AG10803 (cell line): ENCODE measurements at places on chromosomes 13 and 19.

DNA sequence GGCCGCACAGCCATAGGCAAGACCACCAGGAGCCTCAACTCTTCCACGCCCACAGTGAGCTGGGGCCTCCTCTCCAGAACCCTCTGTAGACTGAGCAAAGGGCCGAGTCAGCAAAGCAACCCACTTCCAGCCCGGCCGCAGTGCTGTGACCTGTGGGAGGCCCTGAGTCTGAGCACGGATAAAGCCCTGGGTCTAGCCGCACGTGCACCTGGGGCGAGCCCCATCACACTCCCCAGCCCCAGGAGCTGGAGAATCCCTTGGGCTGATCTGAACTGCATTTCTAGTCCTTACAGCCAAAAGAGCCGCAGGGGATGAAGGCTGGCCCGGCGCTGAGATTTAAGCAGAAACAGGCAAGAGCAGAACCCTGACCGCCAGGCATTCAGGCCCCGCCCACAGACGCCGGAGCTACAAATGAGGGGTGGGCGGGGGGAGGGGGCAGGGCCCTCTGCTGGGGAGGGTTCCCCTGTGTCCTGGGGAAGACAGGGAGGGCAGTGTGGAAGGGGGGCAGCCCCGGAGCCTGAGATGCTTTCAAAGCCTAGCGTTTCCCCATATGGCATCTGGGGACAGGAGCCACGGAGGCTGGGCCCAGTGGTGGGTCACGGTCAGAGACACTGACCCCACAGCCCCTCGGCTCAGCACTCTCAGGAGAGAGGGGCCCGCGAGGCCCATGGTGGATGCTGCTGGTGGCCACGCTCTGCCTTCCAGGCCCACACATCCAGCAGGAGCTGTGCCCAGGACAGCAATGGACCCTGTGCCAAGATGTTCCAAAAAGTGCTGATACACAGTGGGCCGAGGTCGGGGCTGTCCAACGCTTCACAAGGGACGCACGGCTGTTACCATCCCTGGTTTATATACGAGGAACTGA, 4.9 kb downstream of the TMEM259 start:
- no peak for DNase-seq

GRCh38 chr19:18796239-18796638, 5.1 kb upstream of the COMP start:
- no peak for DNase-seq

- no peak for DNase-seq
Observed at GRCh38 chr19:21269813-21270212, 59.4 kb downstream of the ZNF708 start.

DNA sequence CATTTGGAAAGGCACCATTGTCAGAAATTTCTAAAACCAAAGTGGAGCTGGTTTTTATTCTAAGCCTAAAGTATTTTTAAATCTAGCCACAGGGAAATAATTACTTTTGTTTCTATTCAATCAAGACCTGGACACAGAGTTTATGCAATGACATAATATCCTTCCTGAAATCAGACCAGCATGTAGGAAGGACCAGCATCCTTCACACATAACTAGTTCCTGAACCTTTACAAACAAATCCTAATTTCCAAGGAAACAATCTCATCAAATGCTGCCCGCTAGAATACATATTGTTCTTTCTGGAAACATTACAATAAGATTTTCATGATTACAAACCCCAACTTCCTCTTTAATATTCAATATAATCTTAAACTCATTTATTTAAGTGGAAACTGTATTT, 1.5 kb downstream of the STARD13 start:
- DNase-seq: peak; percentile 44

GRCh38 chr19:33171222-33171795, 22.8 kb upstream of the LRP3 start:
- DNase-seq: no peak

DNA sequence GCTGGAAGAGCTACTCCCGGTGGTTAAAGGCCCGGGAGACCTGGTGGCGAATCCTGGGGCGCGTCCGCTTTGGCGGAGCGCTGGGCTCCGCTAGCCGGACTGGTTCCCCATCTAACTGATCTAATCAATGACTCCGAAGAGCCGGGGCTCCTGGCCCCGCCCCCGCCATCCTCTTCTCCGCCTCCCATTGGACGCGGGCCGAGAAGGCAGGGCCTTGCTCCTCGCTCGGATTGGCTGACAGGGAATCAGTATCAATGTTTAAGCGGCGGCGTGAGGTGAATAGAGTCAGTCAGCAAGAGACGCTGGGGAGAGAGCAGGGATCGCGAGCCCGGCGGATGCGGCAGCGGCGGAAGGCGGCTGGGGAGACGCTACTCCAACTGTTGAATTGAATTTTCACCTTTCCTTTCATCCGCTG, 1.7 kb upstream of the PCDH17 start:
- DNase-seq: peak; percentile 64

- DNase-seq: no peak
Observed at GRCh38 chr13:59034198-59034597, 1129.5 kb downstream of the DIAPH3 start.

- no peak for DNase-seq
Observed at GRCh38 chr19:19111967-19112580, 26.2 kb downstream of the TMEM161A start.

GRCh38 chr19:18230941-18231734, 4.9 kb upstream of the PDE4C start:
- DNase-seq: no peak

- no peak for DNase-seq
Observed at GRCh38 chr13:71634602-71635443, 232.2 kb downstream of the DACH1 start.

DNA sequence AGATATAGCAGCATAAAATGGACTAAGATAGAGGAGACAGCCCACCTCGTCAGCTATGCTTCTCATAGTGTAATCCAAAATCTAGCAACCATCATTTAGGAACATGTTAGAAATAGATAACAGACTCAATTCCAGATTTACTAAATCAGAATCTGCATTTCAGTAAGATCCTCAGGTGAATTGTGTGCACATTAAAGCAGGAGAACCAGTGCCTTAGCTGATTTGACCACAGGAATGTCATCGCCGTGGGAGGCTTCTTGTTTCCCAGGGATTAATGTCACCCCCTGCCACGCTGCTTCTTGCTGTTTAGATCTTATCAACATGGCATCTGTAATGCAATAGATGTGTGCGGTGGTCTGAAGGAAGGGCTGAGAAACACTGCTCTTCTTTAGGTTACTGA, 84.0 kb downstream of the GPC5 start:
- DNase-seq: no peak

- no peak for DNase-seq
Observed at GRCh38 chr13:60990032-60990733, 425.5 kb downstream of the PCDH20 start.

DNA sequence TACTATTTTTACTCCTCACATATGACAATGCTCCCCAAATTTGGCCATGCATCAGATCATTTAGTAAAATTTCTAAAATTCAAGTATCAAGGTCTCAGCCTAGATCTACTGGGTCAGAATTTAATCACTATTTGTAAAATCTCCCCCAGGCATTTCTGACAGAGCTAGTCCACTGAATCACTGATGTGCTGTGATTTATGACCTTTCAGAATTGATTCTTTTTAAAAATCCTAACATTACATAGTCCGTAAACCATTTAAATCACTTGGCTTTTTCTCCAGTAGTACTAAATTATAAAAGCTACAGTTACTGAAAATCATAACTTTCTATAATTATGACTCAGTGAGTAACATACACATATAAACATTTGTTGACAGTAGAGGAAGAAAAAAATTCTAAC, 92.8 kb upstream of the RAP2A start:
- DNase-seq: no peak

DNA sequence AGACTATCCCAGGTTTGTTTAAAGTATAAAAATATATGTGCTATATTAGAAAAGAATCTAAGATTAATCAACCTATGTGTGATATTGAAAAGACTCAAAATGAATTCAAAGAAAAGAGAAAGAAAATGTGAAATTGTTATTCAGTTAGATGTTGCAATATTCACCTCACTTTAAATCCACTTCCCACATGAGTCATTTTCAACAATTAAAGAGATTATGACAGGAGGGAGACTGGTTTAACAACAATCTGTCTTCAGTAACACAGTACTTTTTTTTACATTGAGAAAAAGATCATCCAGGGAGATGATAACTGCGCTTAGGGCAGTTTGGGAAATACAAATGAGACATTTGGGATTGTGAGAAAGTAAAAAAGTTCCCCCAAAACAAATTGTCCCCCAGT, 1246.2 kb downstream of the SLITRK1 start:
- no peak for DNase-seq

DNA sequence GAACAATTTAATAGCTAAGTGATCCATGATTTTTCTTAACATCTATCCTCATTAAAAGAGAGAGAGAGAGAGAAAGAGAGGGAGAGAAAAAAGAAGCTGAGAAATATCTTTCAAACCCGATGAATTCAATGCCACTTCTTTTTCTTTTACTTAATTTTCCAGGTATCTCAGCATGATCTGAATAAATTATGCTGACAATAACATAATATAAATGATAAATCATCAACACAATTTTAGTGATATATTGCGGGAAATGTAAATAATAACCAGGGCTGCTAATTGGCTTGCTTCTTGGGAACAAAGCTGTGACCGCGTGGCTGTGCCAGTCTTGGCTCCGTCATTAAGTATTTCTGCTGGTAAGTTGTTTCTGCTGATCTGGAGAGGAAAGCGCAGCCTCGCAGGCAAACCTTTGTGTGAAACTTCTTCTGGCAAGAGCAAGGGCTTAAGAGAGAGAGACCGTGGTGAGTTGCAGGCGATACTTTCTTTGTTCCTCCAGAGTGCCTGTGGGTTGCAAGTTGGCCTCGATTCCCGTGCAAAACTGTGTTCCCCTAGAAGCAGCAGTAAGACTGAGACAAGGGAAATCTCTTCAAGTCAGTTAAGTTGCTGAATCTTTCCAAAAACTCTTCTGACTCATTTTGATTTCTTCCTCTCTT, 489.1 kb upstream of the TSHZ3 start:
- no peak for DNase-seq

- no peak for DNase-seq
Observed at GRCh38 chr13:69912630-69913029, 195.0 kb upstream of the ATXN8OS start.

GRCh38 chr13:75762076-75762937, 126.2 kb downstream of the LMO7 start:
- DNase-seq: no peak

GRCh38 chr19:40724855-40725254, 7.9 kb downstream of the ITPKC start:
- no peak for DNase-seq

DNA sequence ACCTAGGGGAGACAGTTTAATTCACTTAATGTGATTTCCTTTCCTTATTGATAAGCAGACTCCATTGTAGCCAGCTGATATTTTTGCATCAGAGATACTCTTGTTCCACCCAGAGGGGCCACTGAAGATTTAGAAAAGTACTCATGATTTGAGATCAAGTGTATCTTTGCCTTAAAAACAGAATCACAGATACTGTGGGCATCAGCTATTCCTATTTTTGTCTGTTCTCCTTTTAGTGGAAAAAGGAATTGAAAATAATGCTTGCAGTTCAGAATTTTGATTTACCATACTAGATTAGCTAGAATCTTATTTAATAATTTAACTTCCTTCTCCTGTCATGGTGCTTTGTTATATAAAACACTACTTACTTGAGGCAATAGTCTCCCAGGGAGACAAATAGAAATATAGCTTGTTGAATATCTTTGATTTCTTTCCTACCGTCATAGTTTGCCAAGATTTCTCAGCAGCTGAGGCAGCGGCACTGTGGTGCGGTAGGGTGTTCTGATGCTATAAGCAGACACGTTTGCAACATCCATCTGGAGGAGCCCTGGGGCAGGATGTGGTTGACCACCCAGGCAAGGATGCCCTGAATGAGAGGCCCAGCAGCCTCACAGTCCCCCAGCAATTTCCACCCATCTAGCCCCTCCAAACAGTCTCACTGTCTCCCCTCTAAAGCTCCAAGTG, 47.0 kb upstream of the RAP2A start:
- no peak for DNase-seq

GRCh38 chr13:51330791-51331190, 8.7 kb upstream of the SERPINE3 start:
- peak; percentile 81 for DNase-seq

GRCh38 chr13:39602614-39603366, at the start of gene LHFPL6:
Gene LHFPL6 (minus strand): TSS chr13:39603193.
- DNase-seq: peak; percentile 77

DNA sequence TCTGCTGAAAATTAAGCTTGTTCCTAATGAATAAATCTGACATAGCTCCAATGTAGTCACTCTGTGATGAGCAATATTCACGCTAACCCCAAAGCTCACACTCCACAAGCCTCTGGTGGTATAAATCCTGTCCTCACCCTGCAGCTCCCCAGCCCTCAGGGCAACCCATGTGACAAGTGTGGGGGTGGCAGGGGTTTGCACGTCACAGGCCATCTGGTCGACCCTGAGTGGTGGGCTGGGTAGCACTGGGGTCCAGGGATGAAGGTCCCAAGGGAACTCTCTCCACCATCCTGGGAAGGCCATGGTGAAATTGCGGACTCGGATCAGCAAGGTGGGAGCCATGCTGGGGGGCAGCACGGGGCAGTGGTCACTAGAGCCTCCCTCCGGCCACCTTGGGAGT, 100.0 kb upstream of the SOX1 start:
- DNase-seq: no peak

DNA sequence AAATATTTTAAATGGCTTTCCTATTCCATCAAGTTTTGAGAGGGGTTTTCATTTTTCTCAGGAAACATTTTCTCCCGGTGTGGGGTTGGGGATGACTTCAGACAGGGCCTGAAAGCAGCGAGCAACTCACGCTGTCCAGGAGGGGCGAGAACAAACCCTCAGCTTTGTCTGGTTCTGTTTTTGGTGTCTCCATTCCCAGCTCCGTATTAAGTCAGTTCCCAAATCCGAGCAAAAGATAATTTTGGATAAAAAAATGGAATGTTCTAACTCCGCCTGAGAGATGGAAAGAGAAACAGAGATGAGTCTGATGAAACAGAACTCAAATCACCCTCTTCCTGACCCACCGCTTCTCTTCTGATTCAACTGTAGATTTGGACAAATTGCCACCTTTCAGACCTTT, 38.4 kb downstream of the RFX2 start:
- DNase-seq: peak; percentile 48

DNA sequence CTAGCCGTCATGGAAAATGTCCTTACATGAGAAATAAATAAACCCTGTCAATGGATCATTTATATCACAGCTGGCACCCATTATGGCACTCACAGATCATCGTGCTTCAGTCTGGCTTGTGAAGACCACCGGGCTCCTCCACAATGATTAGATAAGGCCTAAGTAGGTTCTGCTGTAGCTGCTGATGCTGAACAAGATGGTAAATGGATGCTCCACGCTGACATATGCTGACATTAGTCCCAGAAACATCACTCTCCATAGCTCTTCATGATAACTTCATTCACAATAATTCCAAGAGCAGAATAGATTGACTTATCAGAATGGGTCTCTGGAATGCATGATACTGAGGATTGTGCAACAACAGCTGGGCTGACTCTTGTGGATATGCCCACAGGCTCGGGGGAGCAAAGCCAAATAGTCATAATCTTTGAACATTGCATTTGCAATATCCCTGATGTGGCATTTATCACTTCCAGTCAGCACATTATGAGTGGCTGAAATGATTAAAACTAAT, 63.8 kb upstream of the RXFP2 start:
- DNase-seq: peak; percentile 76
